Fibroblast of skin of left quadriceps (primary cell): ENCODE measurements at places on chromosomes 5 and 9.

DNA sequence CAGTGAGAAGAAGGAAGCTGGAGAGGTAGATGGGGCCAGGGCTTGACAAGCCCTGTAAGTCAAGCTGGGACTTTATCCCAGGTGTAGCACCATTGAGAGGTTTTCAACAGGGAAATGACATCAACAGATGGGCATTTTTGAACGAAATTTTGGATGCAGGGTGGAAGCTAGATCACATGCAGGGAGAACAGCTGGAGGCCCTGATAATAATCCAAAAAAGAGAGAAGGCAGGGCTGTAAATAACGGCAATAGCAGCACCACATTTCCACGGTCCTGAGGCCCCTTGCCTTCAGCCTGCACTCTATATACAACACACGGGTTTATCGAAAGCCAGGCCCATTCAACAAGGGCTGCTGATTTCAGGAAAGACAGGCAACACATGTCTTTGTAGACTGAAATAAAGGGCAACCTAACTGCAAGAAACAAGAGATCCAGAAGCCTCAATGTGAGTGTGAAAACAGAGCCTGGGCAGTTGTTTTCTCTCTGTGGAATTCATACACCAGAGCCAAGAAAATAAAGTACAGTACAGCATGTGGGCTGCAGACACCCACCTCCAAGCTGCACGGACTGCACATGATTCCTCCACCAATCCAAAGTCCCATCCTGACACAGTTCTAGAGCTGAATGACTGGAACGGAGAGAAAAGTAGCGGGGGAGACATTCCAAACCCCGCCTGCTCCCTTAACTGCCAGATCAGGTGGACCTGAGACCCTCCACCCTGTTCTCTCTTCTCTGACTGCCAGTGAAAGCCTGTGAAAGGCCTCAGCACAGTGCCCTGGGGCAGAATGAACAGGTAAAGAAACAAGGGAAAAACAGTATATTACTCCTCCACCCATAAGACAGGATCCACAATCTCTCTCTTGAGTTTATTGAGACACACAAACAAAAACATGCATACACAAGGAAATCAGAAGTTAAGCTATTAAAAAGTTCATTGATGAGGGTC, 36.3 kb downstream of the KLHL3 start:
- DNase-seq: no peak

DNA sequence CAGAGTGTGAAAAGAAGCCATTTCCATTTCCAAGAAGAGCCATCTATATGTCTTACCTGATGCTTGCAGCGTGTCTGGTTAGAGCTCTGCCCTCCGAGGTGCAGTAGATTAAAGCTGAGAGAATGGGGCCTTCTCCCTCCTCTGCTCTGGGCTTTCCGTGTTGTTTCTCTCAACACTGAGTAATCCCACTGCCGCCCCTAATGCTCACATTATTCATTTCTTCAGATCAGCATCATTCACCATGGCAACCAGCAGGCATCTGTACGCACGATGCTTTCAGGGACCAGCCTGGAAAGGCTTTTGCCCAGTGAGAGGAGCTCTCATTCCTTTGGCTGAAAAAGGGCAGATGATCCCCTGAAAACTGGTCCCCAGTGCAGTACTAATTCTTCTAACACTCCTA, 79.6 kb downstream of the CYFIP2 start:
- no peak for DNase-seq

DNA sequence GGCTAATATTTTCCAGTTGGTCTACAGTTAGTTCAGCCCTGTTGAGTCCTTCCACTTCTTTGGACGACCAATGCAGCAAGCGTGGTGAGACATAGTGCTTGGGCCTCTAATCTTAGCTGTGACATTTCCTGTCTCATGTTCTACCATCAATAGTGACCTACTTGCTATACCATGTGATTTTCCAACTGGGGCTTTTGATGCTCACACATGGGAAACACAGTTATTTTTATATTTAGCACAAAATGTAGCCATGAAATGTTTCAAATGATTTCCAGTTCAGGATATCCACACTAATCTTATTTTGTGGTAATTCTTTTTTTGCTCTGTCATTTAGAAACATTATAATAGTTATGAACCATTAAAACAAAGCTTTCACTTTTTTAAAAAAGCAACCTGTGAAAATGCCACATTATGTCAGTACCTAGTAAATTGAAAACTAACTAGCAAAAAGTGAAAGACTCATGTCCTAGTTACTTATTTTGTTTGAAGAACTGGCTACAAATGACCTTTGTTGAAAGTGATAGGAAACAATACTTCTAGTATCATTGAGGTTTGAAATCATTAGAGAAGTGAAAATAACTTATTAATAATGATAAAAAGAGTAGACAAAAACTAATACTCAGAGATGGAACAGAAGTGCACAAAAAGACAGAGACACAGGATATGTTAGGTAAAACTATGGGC, 18.3 kb downstream of the MARCHF3 start:
- DNase-seq: no peak

GRCh38 chr5:33261305-33261704, 179.5 kb upstream of the TARS1 start:
- peak; percentile 72 for DNase-seq

GRCh38 chr5:135178476-135179155, 144.6 kb upstream of the PITX1 start:
- no peak for DNase-seq

GRCh38 chr5:38926121-38926520, 80.3 kb downstream of the OSMR start:
- DNase-seq: no peak
